ENCODE measurements at places on chromosomes 5 and 9. TPM values are rescaled to one million over a fixed set of nuclear protein-coding genes. Genes with fewer than 3 reads are reported as not detected.

GRCh38 chr5:169226895-169227294, 74.0 kb downstream of the SLIT3 start:
- no peak overlapping the region for H3K4me3 ChIP-seq
- H3K27me3 ChIP-seq = no peaks in the 10 kb centered on the region
- H3K4me1 ChIP-seq = no peaks in the 10 kb centered on the region
- no peak overlapping the region for H3K27ac ChIP-seq

DNA sequence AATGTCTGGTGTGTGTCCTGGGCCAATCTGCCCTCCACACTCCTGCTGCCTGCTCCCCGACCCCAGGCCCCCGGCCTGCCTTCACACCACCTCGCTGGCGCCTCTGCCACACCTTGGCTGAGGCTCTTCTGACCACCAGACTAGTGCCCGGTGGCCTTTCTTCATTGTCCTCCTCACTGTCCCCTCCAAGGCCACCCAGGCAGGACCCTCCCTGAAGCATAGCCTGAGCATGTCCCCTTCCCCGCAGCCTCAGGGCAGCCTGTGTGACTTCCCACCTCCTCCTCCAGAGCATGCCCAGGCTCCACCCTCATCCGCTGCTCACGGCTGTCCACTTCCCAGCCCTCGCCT, 154.6 kb downstream of the OLFM1 start:
- H3K27ac ChIP-seq = no peak overlapping the region
- H3K4me1 ChIP-seq = no peaks in the 10 kb centered on the region
- H3K36me3 ChIP-seq = no peaks in the 10 kb centered on the region
- no peaks in the 10 kb centered on the region for H3K27me3 ChIP-seq
- DNase-seq = no peak

GRCh38 chr9:29212397-29213387, 1639.4 kb upstream of the C9orf72 start:
- H3K27ac ChIP-seq = no peak overlapping the region
- H3K36me3 ChIP-seq = no peaks in the 10 kb centered on the region
- no peak for DNase-seq
- no peaks in the 10 kb centered on the region for H3K27me3 ChIP-seq
- no peak overlapping the region for H3K4me3 ChIP-seq
- no peaks in the 10 kb centered on the region for H3K4me1 ChIP-seq

DNA sequence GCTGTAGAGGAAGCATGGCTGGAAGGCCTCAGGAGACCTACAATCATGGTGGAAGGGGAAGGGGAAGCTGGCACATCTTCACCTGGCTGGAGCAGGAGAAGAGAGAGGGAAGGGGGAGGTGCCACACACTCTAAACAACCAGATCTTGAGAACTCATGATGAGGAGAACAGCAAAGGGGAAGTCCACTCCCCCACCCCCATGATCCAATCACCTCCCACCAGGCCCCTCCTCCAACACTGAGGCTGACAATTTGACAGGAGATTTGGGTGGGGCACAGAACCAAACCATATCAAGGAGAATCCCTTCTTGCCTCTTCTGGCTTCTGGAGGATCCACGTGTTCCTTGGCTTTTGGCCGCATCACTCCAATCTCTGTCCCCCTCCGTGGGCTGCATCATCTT, 13.1 kb upstream of the CMBL start:
- no peaks in the 10 kb centered on the region for H3K36me3 ChIP-seq
- no peaks in the 10 kb centered on the region for H3K27me3 ChIP-seq
- H3K27ac ChIP-seq = no peak overlapping the region

The NDUFB6 gene
- 70.3 TPM for total RNA-seq

DNA sequence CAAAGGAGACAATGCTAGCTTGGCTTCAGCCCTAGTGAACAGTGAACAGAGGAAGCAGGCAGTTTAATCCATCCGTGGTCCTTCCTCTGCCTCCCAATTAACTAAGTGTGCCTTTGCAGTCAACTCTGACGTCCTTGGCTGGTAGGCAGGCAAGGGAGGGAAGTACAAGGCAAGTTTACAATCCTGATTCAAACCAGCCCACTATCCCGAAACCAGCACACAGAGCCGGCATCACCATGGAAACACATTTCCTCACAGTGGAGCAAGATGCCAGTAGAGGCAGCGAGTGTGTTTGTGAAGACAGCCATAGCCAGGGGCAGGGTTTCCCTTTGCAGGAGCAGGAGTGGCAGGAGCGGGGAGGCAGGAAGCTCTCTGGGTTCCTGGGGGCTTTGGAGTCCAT, 73.9 kb downstream of the GOLPH3 start:
- H3K4me1 ChIP-seq = no peaks in the 10 kb centered on the region
- no peak overlapping the region for H3K4me3 ChIP-seq
- no peaks in the 10 kb centered on the region for H3K36me3 ChIP-seq
- H3K27me3 ChIP-seq = no peaks in the 10 kb centered on the region

The LVRN gene
- total RNA-seq = 0.74 TPM

The KCNMB1 gene
- total RNA-seq = 0.44 TPM

DNA sequence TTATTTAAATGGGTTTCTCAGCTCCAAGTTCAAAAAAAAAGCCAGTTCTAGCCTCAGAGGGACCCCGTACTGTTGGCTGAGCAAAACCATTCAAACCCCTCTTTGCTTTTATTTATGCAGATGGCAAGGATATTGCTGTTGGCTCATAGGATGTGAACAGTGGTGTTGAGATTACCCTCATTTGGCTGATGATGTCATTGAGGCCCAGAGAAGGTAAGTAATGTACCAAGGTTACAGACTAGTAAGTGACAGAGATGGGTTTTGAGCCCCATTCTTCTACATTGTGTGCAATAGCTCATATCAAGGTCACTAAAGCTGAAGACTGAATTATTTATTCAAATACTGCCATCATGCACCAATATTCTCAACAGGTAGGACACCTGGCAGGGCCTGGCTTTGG, 122.2 kb upstream of the PCA3 start:
- no peak for DNase-seq
- no peaks in the 10 kb centered on the region for H3K27me3 ChIP-seq
- H3K36me3 ChIP-seq = no peaks in the 10 kb centered on the region
- H3K4me1 ChIP-seq = peaks cover 16% of the 10 kb centered on the region
- no peak overlapping the region for H3K4me3 ChIP-seq

The SLC34A1 gene
- not detected for total RNA-seq

GRCh38 chr9:126688617-126689016, 74.9 kb downstream of the LMX1B start:
- no peak overlapping the region for H3K4me3 ChIP-seq
- no peak for DNase-seq
- H3K4me1 ChIP-seq = no peaks in the 10 kb centered on the region
- H3K36me3 ChIP-seq = no peaks in the 10 kb centered on the region
- peaks cover 18% of the 10 kb centered on the region for H3K27me3 ChIP-seq

The IGFBPL1 gene
- total RNA-seq = 9.1 TPM

- H3K4me1 ChIP-seq = no peaks in the 10 kb centered on the region
- H3K27me3 ChIP-seq = no peaks in the 10 kb centered on the region
- no peak overlapping the region for H3K4me3 ChIP-seq
Measured at GRCh38 chr9:112867275-112867991, 23.2 kb downstream of the SLC46A2 start.

DNA sequence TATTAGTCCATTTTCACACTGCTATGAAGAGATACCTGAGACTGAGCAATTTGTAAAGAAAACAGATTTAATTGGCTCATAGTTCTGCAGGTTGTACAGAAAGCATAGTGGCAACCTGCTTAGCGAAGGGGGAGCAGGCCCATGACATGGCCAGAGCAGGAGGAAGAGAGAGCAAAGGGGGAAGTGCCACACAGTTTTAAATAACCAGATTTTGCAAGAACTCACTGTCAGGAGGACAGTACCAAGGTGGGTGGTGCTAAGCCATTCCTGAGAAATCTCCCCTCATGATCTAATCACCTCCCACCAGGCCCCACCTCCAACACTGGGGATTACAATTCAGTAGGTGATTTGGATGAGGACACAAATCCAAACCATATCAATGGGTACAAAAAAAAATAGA, 16.8 kb upstream of the PCSK5 start:
- no peak overlapping the region for H3K4me3 ChIP-seq
- H3K27ac ChIP-seq = no peak overlapping the region
- H3K36me3 ChIP-seq = no peaks in the 10 kb centered on the region
- H3K4me1 ChIP-seq = no peaks in the 10 kb centered on the region
- DNase-seq = no peak
- no peaks in the 10 kb centered on the region for H3K27me3 ChIP-seq

GRCh38 chr5:135296900-135297816, 101.9 kb downstream of the MACROH2A1 start:
- H3K27ac ChIP-seq = no peak overlapping the region
- no peak for DNase-seq
- H3K4me1 ChIP-seq = peaks cover 8% of the 10 kb centered on the region
- H3K4me3 ChIP-seq = no peak overlapping the region
- H3K36me3 ChIP-seq = no peaks in the 10 kb centered on the region
- H3K27me3 ChIP-seq = 0 out of 2 replicates have a peak, but pooled peaks cover 5% of the 10 kb centered on the region

GRCh38 chr5:141780240-141780951, 97.8 kb downstream of the PCDH1 start:
- no peak overlapping the region for H3K4me3 ChIP-seq
- H3K27me3 ChIP-seq = peaks cover 37% of the 10 kb centered on the region
- H3K27ac ChIP-seq = no peak overlapping the region
- H3K36me3 ChIP-seq = no peaks in the 10 kb centered on the region
- no peak for DNase-seq
